ENCODE measurements at places on chromosomes 12 and 14.

- no peak for DNase-seq
These were observed 16.1 kb downstream of the AICDA start for GRCh38 chr12:8596561-8596960.

DNA sequence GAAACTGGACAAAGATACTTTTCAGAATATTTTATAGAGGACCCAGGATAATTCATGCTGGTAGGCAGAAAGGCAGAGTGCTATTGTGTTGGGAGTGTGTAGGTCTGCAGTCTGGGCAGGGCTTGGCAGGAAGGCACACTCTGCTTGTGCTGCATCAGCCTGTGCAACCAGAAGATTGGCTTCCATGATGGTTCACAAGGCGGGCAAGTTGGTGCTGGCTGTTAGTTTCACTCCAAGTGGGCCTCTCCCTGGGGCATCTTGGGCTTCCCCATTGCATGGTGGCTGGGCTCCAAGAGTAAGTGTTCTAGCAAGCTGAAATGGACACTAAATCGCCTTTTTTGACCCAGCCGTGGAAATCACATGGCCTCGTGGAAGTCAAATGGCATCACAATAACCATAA lies 1.8 kb upstream of the UBE2N start:
- no peak for DNase-seq

- no peak for DNase-seq
These were observed at the start of gene TC2N for GRCh38 chr14:91867316-91867988. TSS of gene TC2N (minus strand) at chr14:91867536. CDS start at chr14:91813769, 53,767 bp downstream.

GRCh38 chr14:94341656-94342333 lies 18.7 kb upstream of the SERPINA6 start:
- DNase-seq, result no peak

DNA sequence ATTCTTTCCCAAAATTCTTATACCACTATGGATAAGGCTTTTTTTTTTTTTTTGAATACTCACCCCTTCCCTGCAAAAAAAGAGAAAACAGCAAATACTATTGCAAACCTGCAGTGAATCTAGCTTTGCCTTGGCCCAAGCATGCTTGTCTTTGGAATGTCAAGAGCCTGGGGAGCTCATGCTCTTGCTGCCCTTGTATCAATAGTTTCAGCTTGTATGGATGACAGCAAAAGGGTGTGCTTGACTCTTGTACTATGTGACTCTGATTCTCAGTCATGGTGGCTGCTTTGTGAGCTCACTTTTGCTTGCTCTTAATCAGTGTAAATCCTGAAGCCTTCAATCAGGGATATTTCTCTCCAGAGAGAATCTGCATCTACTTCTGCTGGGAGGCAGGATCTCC lies 149.2 kb downstream of the EMP1 start:
- no peak for DNase-seq

GRCh38 chr12:121963341-121964018 lies 45.1 kb downstream of the CFAP251 start:
- DNase-seq, result no peak

GRCh38 chr12:119868992-119869391 lies 8.1 kb downstream of the CIT start:
- no peak for DNase-seq

GRCh38 chr12:23795494-23795893 lies 154.0 kb downstream of the SOX5 start:
- DNase-seq, result no peak

- DNase-seq, result no peak
These were observed 2.4 kb downstream of the CCDC177 start for GRCh38 chr14:69572030-69572840.

- DNase-seq, result no peak
These were observed 9.5 kb upstream of the PGF start for GRCh38 chr14:74964787-74965485.

DNA sequence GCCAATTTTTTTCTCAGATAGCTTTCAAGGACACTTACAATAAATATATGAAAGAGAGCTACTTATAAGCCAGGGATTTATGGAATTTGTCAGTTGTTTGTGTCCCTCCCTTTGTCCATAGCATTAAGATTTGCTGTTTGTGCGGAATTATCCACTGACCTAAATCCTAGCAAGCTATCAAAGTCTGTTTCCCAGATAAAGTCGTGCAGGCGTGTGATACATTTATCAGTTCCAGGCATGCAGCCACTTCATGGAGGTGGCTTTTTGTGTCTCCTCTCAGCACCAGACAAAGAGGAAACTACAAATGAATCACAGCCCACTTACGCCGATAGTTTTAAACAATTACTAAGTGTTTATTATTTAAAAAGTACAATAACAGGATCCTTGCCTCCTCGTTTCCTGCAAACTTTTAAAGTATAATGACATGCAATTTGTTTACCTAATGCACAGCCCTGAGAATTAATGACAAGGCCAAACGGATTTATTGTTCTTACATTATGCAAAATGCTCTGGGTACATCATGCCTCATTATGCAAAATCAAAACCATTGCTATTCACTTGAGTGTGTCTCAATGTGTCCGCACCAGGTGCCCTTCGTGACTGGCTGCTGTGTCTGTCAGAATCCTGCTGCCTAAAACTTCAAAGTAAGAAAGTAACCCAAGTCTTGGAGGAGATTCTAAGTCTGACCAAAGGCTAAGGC lies 423.2 kb downstream of the GLT1D1 start:
- no peak for DNase-seq

DNA sequence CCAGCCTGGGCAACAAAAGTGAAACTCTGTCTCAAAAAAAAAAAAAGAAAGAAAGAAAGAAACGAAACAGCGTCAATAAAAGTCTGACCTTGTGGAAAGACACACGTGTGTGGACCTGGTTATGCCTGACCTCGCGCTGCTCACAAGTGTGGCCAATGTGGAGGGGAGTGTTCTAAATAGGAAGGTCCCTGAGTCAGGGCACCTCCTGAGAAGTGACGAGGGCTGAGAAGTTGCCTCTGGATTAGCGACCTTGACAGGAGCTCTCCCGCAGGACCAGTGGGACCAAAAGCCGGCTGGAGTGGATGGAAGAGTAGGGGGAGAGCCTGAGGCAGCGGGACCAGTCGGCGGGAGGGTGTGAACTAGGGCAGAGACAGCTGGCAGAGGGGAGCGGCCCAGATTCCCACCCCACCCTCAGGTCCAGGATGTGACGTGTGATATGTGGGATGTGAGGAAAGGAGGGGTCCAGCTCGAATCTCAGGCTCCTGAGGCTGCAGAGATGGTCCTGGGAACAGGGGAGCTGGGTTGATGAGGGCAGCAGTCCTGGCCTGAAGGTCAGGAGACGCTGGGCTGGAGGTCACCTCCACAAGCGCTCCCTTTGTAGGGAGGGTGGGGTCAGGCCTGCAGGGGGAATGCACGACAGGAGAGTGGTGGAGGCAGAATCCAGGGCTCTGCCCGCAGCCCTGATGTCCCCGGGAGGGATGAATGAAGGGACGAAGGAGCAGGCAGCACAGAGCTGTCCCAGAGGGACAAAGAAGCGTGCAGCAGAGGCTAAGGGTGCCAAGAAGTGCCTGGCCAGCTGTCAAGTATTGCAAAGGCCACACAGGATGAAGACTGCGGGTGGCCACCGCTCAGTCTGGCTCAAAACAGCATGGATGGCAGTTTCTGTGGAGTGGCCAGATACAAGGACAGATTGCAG lies 24.8 kb upstream of the GPR68 start:
- DNase-seq, result no peak

DNA sequence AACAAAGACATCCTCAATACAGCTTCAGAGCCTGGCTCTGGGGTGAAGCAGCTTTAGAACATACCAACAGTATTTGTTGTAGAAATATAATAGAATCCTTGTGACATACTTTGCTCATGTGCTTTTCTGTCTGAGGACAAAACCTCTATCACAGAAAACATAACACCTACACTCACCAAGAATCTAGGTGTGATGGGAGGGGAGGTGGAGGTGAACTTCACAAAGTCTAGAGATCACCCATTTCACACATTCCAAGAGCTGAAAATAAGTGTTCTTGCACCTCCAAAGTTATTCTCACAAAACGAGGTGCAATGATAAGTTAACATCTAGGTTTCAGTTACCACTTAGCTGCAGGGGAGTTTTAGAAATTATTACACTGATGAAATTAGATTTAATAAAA lies 32.7 kb upstream of the BTG1 start:
- DNase-seq, result no peak

GRCh38 chr14:21103411-21103709 lies 2.5 kb downstream of the TMEM253 start:
- DNase-seq, result no peak

- DNase-seq, result no peak
These were observed 11.3 kb upstream of the SYT1 start for GRCh38 chr12:78853231-78853630.

GRCh38 chr12:55831447-55831815 lies 2.0 kb upstream of the DNAJC14 start:
- no peak for DNase-seq

- DNase-seq, result no peak
These were observed 497.7 kb upstream of the RPL10L start for GRCh38 chr14:47149326-47149725.

GRCh38 chr12:8519171-8519570 lies 5.9 kb downstream of the CLEC4D start:
- DNase-seq, result no peak

DNA sequence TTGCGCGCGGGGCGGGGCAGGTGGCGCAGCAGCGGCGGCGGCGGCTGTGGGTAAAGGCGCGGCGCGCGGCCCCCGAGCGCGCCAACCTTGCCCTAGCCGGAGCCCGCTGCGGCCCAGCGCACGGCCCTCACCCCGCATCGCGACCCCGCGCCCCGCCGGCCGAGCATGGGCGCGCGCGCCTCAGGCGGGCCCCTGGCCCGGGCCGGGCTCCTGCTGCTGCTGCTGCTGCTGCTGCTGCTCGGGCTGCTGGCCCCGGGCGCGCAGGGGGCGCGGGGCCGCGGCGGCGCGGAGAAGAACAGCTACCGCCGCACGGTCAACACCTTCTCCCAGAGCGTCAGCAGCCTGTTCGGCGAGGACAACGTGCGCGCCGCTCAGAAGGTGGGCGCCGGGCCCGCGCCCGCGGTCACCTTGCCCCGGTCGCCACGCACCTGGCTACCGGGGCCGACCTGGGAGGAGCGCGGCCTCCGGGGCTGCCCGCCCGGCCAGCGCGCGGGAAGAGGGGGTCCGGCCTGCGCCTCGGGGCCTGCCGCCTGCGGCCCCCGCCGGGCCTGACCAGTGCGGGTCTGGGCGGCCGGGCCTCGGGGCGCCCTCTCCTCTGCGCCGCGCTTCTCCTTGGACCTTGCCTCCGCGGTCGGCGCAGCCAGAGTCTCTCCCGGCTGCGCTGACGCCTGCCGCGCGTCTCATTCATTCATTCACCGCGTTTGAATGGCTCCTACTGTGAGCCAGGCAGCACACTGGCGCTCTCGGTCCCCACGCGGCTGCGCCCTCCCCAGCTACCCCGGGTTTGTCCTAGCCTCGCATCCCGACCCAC lies at the start of gene BRI3BP:
TSS of gene BRI3BP (plus strand) at position 20 of the 811 bp plus-strand sequence. CDS start at position 166, 146 bp downstream.
- no peak for DNase-seq

DNA sequence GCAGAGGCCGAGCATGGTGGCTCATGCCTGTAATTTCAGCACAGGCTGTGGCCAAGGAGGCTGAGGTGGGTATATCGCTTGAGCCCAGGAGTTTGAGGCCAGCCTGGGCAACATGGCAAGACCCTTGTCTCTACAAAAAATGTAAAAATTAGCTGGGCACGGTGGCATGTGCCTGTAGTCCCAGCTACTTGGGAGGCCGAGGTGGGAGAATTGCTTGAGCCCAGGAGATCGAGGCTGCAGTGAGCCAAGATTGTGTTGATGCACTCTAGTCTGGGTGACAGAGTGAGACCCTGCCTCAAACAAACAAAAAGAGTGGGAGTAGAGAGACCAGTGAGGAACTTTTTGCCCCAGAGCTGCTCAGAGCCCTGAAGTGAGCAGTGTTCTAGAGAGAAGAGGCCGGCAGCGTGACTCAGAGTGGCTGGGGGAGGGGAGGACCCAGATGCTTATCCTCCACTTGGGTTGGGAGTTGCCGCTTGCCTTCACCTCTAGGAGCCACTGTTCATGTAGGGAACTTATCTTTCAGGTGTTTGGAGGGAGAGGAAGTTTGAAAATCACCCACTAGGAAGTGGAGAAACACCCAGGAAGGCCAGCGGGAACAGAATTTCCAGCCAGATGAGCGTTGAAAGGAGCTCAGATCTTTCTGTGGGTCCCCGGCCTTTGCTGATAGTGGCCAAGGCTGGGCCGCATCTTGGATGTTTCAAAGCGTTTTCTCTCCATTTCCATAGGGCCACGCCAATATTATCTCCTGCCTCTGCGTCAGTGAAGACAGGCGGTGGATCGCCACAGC lies 15.3 kb downstream of the CFAP251 start:
- DNase-seq, result no peak

GRCh38 chr12:61566183-61566582 lies 694.0 kb upstream of the USP15 start:
- no peak for DNase-seq

- DNase-seq, result peak; percentile 79
These were observed 7.1 kb upstream of the ASCL1 start for GRCh38 chr12:102950107-102950949.

GRCh38 chr14:33589334-33589733 lies 361.5 kb downstream of the EGLN3 start:
- DNase-seq, result no peak

- DNase-seq, result no peak
These were observed 297.0 kb downstream of the ATP23 start for GRCh38 chr12:58238411-58238810.

DNA sequence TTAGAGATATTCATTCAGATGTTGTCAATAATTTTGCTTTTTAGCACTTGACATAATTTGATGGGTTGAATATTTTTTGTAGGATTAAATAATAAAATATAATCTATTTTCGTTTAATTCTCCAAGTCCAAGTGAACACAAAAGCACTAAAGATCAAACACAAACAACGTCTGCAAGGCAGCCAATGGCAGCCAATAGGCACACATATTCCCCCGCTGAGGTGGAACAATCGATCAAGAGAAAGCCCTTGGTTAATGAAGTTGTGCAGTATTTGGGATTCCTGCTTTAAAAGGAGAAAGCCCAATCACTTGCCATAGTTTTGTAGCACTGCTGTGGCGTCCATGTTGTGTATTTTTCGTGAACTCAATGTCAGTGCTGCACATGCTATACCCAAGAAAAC lies 1.5 kb downstream of the DHRS7 start:
- no peak for DNase-seq

DNA sequence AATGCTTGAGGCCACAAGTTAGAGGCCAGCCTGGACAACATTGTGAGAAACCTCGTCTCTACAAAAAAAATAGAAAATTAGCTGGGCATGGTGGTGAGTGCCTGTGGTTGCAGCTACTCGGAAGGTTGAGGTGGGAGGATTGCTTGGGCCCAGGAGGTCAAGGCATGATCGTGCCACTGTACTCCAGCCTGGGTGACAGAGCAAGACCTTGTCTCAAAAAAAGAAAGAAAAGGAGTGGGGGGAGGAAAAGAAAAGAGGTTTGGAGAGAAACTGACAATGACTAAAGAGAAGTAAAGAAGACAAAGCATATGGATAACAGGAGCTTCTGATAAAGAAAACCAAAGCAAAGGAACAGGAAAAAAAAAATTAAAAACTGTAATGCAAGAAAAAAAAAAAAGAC lies 37.4 kb upstream of the SELPLG start:
- no peak for DNase-seq

Measured in NCI-H1417 treated with DMSO at 0.1 percent for 48 hours (cell line).